ENCODE measurements at places on chromosomes 16 and 17.

- no peak for DNase-seq
These were observed 369 bp upstream of the GJD3 start for GRCh38 chr17:40364906-40365305.

DNA sequence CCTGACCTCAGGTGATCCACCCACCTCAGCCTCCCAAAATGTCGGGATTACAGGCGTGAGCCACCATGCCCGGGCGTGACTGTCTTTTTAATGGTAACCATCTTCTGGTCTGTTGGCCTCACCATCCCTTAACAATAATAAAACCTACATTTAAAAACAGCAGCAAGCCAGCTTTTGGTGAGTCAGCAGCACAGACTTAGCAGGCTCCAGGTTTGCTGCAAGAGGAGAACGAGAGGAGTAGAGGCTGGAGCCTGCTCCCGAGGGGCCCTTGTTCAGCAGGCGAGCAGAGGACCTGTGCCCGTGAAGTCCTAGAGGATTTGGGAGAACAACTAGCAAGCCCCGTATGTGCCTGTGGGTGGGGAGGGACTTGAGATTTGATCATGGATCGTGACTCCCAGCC is 35.7 kb downstream of the MYH13 start:
- no peak for DNase-seq

GRCh38 chr17:63015824-63016223 is 49.8 kb downstream of the TANC2 start:
- DNase-seq: no peak

DNA sequence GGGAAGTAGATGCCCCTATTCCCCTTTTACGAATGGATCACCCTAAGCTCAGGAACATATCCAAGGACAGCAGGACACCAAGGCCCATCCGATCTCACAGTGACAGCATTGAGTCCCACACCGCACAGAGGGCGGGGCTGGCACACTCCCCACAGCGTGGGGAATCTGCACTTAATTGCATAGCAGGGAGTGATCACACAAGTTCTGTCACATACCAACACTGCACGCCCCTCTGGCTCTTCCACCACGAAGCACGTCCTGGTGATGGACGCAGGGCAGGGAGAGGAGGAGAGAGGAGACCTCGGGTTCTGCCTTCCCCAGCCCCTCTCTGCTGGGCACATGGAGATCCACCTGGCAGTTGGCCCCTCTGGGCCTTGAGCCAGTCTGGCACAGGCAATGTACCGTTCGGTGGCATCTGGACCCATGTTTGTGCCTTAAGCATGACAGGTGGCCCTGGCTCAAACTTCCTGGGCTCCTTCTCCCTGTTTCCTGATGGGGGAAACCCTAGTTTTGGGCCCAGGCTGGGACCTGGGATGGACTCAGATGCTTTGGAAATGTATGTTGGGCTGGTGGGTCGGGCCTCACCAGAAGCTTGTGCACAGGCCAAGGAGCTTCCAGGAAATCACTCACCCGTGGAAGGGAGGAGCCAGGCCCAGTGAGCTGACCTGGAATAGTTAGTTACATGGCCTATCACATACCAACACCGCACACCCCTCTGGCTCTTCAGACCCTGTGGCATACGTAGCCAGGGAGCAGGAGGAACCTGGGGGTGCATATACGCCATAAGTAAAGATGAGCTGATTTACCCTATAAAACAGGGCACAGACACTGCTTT is 35.1 kb upstream of the CREBBP start:
- DNase-seq: no peak

GRCh38 chr16:83963277-83964119 is 4.5 kb upstream of the NECAB2 start:
- no peak for DNase-seq

- DNase-seq: no peak
These were observed 14.4 kb upstream of the EEF2K start for GRCh38 chr16:22191532-22192260.

- DNase-seq: no peak
These were observed 63.0 kb upstream of the DNAH9 start for GRCh38 chr17:11535231-11535630.

DNA sequence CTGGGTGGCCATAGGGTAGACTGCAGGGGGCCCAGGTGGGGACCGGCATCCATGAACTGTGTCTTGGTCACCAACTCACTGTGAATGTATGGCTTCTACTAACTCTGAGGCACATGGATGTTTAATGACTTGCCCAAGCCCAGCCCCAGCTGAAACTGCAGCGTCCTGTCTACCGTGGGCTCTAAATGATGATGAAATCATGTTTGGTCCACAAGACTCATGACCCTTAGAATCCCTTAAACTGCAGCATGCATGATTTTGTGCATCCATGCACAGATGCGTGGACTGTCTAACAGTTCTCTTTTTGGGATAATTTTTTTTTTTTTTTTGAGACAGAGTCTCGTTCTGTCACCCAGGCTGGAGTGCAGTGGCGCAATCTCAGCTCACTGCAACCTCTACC is 32.4 kb upstream of the CREBBP start:
- DNase-seq: no peak

- no peak for DNase-seq
These were observed at the start of gene CENPT for GRCh38 chr16:67847064-67847861. Gene CENPT, minus strand, starts transcription at chr16:67847693. Its CDS starts 13,834 bp downstream, at chr16:67833859.

DNA sequence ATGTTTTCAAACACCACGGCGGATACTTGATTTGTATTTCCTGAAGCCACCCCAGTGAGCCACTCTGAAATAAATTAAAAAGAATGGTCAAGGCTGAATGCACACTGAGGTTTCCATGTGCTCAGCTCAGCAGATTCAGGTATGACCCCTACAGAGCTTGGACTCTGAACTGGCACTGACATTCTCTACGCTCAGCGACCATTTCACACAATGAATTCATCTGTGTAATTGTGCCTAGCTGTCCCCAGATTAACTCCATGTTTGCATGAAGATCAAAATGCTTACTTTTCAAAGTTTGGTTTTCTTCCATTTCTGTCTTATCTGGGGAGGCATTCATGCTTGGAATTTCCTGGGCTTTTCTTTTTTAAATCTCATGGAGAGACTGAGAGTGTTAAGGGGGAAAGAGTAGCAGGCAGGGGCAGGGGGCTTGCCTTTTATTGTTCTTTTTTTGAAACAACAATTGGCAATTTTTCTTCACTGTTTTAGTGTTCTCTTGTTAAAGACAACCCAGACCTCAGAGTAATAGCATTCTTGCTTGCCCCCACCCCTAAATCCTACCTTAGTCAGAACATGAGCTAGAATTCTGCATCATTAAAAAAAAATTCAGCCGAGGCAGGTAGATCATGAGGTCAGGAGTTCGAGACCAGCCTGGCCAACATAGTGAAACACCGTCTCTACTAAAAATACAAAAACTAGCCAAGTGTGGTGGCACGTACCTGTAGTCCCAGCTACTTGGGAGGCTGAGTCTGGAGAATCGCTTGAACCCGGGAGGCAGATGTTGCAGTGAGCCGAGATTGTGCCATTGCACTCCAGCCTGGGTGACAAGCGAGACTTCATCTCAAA is 85.5 kb upstream of the HNF1B start:
- DNase-seq: no peak

- DNase-seq: no peak
These were observed 59.0 kb downstream of the LMF1 start for GRCh38 chr16:911604-912321.

DNA sequence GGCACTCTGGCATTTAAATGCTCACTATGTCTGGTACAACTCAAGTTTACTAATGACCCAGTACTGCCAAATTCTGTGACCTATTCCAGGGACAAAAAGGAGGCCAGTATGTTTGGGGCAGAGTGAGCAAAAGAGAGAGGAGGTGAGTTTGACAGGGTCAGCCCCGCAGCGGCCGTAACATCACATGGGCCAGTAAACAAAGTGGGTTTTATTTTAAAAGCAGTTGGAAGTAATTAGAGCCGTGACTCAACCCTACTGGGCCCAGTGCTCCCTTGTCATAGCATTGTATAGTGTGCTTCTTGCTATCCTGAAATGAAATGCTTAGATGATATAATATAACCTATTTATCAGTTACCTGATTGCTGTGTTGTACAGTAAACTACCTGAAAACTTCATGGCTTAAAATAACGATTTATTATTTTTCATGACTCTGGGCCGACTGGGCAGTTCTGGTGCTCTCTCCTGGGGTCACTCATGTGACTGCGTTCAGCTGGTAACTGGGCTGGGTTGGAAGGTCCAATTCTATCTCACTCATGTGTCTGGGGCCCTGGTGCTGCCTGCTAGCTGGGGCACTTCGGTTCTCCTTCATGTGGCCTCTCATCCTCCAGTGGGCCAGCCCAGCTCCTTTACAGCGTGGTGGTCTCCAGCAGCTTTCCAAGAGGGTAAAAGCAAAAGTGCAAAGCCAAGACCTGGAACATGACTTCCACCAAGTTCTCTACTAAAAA is 27.4 kb downstream of the IQCK start:
- no peak for DNase-seq

DNA sequence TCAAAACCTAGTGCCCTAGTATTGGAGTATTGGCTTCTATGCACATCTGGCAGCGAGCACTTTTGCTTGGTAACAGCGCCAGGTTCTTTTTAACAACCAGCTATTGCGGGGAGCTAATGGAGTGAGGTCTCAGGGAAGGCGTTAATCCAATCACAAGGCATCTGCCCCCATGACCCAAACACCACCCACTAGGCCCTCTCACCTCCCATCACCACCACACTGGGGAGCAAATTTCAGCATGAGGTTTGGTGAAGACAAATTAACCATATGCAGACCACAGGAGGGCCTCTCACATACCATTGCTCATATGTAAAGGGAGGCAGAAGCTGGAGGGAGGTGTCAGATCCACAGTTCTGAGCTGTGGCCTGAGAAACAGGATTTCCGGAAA is 893 bp upstream of the ODF4 start:
- DNase-seq: no peak

DNA sequence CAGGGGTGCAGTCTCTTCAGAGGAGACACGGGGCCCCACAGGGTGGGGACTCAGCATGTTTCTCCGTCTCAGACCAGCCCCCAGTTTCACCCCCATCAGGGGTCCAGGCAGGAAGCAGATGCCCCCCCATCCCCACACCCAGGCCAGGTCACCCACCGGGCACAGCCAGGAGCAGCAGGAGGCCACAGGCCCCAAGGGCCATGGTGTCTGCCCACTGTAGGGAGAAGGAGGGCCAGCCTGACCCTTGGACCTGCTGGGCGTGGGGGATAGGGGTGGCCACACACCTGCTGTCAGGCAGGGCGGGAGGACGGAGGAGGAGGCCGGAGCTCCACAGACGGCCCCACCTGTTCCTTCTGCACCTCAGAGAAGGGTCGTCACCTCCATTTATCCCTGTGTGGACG is at the start of gene TPSG1:
TPSG1 (minus strand) TSS at position 218 of the 401 bp plus-strand sequence; CDS start at position 202, 16 bp downstream.
- DNase-seq: no peak

DNA sequence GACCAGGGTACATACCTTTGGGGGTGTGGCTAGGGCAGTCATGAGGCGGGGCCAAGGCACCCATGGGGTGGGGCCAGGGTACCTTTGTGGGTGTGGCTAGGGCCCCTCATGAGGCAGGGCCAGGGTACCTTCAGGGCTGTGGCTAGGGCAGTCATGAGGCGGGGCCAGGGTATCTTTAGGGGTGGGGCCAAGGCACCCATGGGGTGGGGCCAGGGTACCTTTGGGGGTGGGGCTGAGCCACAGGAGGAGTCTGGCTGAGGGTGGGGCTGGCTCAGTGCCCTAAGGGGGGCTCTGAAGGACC is 3.5 kb downstream of the GNG13 start:
- DNase-seq: no peak

GRCh38 chr16:730666-731509 is 4.0 kb downstream of the HAGHL start:
- DNase-seq: no peak

DNA sequence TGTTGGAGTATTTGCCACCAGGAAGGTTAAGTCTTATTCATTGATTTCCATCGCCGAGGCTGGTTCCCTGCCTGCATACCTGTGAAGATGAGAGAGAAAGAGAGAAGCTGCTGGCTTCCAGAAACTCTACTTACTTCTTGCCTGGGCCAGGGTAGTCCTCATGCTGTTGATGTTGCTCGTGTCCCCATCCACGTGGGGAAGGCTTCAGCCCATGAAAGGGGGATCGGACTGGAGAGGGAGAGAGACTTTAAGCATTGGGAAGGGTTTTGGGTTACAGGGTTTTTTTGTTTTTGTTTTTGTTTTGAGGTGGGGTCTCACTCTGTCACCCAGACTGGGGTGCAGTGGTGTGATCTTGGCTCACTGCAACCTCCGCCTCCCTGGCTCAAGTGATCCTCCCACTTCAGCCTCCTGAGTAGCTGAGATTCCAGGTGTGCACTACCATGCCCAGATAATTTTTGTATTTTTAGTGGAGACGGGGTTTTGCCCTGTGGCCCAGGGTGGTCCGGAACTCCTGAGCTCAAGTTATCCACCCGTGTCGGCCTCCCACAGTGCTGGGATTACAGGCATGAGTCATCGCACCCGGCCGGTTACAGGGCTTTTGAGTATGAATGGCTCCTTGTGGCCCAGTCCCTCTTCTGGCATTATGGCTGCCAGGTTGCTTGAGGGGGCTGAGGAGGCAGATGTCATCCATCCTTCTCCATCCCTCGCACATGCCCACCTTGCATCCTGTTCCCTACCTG is 26.6 kb downstream of the ITGB3 start:
- no peak for DNase-seq

DNA sequence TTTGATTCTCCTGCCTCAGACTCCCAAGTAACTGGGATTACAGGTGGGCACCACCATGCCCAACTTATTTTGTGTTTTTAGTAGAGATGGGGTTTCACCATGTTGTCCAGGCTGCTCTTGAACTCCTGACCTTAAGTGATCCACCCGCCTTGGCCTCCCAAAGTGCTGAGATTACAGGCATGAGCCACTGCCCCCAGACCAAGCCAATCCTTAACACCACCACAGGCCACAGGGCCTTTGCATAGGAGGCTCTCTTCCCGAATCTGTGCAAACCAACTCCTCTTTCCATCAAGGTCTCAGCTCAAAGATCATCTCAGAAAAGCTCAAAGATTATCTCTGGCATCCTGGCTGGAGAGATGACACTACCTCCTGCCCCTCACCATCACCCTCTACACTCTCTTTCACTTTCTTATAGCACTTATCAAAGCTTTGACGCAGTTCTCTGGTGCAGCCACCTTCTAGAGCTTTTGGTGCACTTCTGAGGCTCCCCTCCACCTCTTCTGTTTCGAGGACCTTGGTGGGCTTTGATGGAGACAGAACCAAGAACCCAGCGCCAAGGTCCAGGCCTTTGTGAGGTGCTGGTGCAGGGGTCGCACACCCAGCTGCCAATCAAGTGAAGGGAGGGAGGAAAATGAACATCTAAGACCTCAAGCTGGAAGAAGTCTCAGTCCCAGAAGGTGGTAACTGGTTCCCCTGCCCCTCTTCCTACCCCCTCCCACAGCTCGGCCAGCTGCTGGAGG is 23.2 kb upstream of the PHB1 start:
- no peak for DNase-seq

All from DMS153 (cell line).